Neural crest cell (in vitro differentiated cells): ENCODE measurements at places on chromosomes 1 and 21. TPM values are rescaled to one million over a fixed set of nuclear protein-coding genes. Genes with fewer than 3 reads are reported as not detected.

The OR10Z1 gene
- not detected in 2 replicates for total RNA-seq

DNA sequence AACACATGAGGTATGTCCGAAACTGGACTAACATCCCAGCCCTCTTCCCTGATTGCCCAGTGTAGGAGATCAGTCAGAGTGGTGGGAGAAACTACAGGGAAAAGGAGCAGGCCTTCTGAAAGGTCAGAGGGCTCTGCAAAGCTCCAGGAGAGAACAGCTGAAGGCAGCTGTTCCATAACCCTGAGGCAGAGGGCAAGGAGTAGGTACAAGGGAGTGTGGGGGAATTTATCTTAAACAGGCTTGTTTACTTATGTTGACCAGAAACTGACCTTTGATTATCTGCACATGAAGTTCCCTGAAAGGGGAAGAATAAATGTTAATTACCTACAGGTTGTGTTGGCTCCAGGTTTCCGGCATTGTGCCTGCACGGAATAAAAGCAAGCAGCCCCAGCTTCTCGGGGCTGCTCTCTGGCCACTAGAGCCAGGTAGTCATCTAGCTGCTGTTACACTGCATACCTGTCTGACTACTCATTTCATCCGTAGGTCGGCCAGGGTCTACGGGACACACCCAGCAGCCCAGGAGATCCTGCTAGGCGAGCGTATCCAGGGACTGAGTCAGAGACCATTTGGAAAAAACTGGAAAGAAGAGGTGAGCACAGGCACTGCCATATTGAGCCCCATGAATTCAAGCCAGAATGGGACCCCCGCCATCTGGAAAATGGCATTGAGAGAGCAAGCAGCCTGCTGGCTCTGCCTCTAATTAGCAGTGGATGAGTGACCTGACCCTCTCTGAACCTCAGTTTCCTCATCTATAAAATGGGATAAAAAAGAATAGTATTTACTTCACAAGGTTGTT lies 14.9 kb upstream of the PAQR7 start:
- no peak for DNase-seq
- H3K27ac ChIP-seq, result peak overlapping the region; percentile 17
- no peaks in the 10 kb centered on the region for H3K27me3 ChIP-seq
- peak overlapping the region; percentile 21 for H3K4me3 ChIP-seq
- H3K36me3 ChIP-seq, result peaks cover 12% of the 10 kb centered on the region

The UMODL1 gene
- not detected in 2 replicates for total RNA-seq

DNA sequence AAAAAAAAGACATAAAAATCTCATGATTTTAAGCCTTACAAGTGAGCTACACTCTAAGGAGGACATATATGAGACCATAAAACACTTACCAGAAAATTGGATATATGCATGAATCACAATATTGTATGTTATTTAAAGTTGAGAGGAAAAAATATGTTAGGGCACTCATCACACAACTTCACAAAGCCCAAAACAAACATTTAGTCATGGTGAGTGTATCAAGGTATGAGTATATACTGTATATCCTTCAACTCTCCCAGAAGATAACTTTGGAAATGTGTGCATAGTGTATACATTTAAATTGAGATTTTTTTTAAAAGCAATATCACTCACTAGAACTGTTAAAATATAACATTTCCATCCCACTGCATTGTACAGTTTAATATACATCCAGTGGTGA lies 259.3 kb downstream of the SRGAP2C start:
- H3K27me3 ChIP-seq, result no peaks in the 10 kb centered on the region
- no peak for DNase-seq
- H3K36me3 ChIP-seq, result no peaks in the 10 kb centered on the region
- no peak overlapping the region for H3K4me3 ChIP-seq
- no peak overlapping the region for H3K27ac ChIP-seq

DNA sequence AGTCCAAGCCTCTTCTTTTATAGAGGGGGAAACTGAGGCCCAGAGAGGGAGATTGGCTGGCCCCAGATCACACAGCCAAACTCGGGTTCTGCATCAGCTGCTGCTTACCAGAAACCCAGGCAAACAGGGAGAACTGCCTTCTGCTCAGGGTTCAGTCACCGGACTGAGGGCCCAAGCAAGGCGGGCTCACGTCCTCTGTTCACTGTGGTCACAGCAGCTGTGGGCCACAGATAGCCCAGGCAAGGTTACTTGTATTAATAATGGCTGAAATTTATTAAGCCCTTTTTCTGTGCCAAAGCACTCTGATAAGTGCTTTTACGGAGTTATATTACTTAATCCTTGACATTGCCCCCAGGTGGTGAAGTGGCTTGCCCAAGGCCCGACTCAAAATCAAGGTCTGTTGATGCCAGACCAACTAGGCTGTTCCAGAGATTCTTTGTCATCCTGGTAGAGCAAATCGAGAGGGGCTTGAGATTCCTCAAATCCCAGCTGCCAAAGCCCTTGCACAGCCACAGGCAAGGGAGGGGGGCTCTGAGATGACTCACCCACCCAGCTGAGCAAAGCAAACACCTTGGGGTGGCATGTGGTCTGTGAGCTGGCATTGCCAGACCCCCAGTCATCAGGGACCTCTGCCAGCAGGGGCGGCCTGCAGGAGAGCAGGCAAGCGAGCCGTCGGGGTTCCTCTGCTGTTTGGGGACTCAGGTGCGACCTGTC lies 36.5 kb downstream of the EPHB2 start:
- DNase-seq, result no peak
- no peaks in the 10 kb centered on the region for H3K36me3 ChIP-seq
- no peak overlapping the region for H3K27ac ChIP-seq
- H3K4me3 ChIP-seq, result no peak overlapping the region
- H3K27me3 ChIP-seq, result no peaks in the 10 kb centered on the region
- H3K4me1 ChIP-seq, result peaks cover 13% of the 10 kb centered on the region
